ENCODE measurements at places on chromosomes 16 and 17. TPM values are rescaled to one million over a fixed set of nuclear protein-coding genes. Genes with fewer than 3 reads are reported as not detected.

The NGFR gene
- 0.12 TPM for total RNA-seq

The TEX14 gene
- total RNA-seq: 0.11 TPM

The RNF112 gene
- 2.1 TPM for total RNA-seq

The XYLT1 gene
- total RNA-seq: 17.0 TPM

The TPSG1 gene
- not detected for total RNA-seq

The E4F1 gene
- 38.0 TPM for total RNA-seq

The CCNF gene
- total RNA-seq: 13.7 TPM

The CACNG1 gene
- not detected for total RNA-seq

The PRSS22 gene
- 0.12 TPM for total RNA-seq

The SPNS3 gene
- not detected for total RNA-seq

The TSPAN10 gene
- total RNA-seq: 1.3 TPM

The DNAH17 gene
- total RNA-seq: not detected

The CCL7 gene
- total RNA-seq: 0.89 TPM

The KRT32 gene
- not detected for total RNA-seq

The SOCS7 gene
- total RNA-seq: 11.0 TPM

The RHBDL3 gene
- under 0.01 TPM for total RNA-seq

The NUDT16L1 gene
- total RNA-seq: 25.4 TPM

The NPIPA5 gene
- 2.2 TPM for total RNA-seq

The CCDC78 gene
- total RNA-seq: 4.8 TPM

The TMEM235 gene
- not detected for total RNA-seq

The GSG1L gene
- total RNA-seq: not detected

The SENP3 gene
- 83.8 TPM for total RNA-seq

The EXOC7 gene
- 79.9 TPM for total RNA-seq

The GPR142 gene
- total RNA-seq: not detected

The KRT12 gene
- not detected for total RNA-seq

All from uterine smooth muscle cell (primary cell).